ENCODE measurements at places on chromosomes 7 and 10.

- DNase-seq = no peak
Measured at GRCh38 chr7:91780521-91780920, 100.0 kb downstream of the MTERF1 start.

DNA sequence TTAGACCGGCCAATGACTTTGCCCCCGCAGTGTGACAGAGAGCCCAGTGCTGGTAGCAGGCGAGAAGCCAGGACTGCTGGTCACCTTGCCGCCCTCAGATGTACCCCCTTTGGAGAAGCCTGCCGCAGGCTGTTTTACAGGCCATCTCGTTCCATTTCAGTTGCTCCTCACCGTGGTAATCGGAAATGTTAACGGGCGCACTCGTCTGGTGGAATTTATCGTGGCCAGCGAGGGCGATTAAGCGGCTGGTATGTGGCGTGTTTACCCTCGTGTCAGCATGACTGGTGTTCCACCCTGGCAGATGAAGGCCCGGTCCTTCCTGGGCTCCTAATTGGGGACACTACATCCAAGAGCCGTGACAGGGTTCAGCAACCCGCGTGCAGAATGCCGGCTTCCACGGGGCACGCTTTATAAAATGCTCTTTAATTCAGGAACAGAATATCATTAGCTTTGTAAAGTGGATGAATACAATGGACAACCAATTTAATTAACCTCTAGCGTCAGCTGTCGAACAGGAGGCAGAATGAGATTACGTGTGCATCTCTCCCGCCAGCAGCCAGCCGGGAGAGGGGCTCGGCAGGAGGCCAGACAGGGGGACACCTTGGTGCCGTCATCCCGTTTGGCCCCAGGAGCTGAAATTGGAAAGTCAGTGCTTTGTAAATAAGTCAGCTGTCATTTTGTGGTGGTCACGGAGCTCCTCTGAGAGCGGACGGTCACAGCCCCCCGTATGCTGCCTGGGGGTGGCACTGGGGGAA, 108.3 kb downstream of the NKX6-2 start:
- no peak for DNase-seq

GRCh38 chr7:11458736-11459483, 373.1 kb downstream of the THSD7A start:
- DNase-seq = no peak

DNA sequence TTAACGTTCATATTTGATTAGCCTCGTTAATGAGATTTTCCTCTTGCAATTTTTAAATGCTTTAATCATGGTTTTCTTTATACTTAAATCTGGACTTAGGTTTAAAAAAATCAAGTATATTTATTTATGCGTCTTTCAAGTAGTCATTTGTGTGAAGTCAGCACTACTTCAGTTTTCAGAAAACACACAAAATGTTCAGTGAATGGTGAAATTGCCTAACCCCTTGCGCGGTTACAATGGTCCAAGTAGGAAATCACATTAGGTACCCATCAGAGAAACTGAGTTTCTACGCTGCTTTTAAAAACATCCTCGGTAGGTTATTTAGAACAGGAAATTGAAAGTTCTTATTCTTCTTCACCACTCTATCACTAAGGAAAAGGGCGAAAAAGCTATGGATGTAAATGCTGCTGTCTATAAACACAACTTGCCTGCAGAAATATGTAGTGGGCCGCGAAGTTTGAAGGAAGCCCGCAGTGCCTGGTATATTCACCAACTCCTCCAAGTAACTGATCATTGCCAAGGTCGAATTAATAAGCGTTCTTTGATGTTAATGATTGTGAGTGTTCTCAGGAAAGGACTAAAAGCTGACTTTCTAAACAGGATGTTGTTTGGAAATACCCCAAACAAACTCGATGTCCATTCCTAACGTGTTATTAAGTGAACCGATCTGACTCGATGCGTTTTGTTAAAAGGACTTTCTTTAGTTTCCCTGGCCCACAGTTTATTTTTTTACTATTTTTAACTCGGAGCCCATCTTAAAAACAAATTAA, 1.0 kb downstream of the SYPL1 start:
- DNase-seq = no peak
